ENCODE measurements at places on chromosomes 6 and 20.

- no peak for DNase-seq
These were observed 50.6 kb upstream of the SLC32A1 start for GRCh38 chr20:38673725-38674091.

GRCh38 chr20:3068986-3069900 lies 2.2 kb upstream of the OXT start:
- no peak for DNase-seq

GRCh38 chr6:144351379-144352127 lies 66.4 kb downstream of the UTRN start:
- DNase-seq = no peak

GRCh38 chr6:152298055-152298647 lies 339.0 kb downstream of the SYNE1 start:
- DNase-seq = no peak

- no peak for DNase-seq
These were observed 576.2 kb downstream of the DHX35 start for GRCh38 chr20:39538317-39538716.

DNA sequence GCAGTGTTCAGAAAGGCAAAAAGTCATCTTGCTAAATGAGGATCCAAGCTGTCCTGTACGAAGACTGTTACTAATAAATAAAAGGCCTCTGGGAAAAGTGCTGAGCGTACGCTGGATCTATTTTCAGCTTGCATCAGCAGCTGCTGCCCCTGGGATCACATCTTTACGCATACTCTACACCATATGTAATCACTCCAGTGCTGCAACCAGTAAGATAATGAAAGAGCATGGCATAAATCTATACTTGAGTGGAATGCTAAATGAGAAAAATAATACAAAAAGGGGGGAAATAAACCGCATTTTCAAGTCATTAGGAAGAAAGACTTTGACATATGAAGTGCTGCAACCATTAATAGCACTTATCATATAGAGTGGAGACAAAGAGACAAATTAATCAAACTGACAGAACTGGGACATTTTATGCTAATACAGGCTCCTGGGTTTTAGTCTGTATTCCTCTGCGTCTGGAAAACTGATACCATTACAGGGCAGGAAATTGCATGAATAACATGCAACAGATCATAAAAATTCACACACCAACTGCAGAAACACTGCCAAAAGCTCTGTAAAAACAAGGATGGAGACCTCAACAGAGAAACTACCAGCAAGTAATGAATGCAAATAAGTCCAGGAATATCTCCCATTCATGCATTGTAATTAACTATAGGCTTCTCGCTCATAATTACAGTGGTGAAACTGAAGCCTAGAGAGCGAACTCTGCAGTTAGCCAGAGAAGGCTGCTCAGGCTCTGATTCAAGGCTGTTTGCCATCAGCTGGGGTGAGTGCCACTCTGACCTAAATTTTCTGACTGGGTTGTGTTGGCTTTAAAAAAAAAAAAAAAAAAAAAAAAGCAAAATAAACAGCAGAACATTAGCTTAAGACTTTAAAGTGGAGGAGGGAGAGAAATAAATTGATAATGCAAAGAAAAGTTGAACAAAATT lies 83.8 kb downstream of the GJA10 start:
- DNase-seq = peak; percentile 58

DNA sequence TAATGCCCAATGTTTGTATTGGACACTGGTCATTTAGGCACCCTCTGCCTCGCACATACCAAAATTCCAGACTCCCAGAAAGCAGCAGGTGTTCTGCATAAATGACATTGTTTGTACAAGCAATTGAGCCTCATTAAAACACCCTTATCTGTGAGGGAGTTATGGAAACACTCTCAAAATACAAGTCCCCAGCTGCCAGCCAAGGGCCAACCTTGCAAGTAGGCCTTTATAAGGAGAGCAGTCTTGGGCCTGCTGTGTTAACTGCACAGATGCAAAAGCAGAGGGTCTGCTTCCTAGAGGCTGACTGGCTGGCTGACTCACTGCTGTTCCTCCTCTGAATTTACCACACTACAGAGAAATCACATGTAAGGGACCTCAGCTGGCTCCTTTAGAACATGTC lies 150.4 kb upstream of the HMGN3 start:
- no peak for DNase-seq

DNA sequence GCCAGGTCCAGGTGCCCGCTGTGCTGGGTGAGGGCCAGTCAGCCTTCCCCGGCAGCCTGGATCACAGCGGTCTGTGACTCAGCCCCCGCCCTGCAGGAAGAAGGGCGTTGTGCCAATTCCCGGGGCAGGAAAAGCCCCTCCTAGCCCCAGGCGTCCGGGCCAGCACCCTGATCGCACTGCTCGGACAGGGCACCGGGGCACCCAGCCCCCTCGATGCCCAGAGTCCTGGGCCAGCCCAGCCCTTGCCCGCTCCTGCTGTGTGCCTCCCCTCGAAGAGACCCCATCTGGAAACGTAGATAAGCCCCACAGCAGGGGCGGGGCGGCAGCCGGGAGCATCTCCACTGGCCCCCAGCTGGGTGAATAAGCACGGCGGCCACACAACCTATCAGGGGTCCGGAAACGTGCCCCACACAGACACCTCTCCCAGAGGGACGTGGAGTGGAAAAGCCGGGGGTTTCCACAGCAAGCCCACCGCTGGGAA lies 9.9 kb downstream of the LAMA5 start:
- DNase-seq = peak; percentile 56

DNA sequence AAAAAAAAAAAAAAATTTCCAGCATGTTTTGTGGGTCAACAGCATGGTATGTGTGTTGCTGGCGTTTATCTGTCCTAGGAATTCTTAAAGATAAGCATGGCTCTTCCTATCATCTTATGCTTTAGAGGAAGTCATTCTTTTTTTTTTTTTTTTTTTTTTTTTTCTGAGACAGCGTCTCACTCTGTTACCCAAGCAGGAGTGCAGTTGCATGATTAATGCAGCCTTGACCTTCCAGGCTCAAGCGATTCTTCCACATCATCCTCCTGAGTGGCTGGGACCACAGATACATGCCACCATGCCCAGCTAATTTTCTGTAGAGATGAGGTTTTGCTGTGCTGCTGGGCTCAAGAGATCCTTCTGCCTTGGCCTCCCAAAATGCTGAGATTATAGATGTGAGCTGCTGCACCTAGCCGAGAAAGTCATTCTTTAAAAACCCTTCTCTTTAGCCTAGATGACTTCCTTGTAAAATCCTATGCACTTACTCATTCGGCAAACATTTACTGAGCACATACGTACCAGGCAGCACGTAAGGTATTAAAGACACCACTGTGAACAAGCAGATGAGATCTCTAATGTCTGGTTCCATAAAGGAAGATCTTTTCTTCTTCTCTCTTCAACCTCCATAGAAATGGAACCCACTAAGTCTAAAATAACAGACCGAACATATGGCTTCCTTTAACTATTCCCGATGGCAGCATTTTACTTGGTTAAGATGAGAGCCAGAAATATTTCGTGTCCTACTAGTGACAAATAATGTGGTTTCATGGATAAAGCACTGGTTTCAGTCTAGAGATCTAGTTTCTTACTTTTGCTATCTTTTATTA lies 122.4 kb downstream of the RIN2 start:
- DNase-seq = no peak

DNA sequence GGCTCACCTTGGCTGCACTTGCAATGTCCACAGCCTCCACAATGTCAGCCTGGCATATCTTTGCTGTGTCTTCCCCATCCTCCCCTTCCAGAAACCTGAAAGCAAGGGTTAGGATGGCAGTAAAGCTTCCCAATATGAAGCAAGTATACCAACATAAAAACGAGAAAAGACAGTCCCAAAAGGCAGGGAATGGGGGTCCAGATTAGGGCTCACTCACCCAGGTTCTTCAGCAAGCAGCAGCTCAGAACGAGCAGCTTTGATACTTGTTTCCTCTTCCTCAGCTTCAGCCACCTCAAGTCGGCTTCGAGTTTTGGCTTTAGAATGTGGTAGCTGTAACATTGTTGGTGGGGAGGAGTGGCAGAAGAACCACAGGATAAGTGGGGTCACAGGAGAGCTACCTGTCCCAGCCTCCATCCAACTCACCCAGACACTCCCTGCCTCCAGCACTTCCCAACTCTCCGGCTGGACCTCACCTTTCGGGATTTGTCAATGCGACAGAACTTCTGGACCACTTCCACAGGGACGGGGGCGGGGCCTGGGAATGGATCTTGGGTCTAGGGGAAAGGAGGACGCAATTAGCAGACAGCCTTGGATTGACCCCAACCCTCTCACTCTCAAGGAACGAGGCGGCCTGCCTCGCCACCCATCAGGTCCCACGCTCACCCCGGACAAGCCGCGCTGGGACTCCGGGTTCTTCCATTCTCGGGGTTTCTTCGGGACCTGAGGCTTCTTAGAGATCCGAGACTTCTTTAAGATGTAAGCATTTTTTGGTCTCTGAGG lies 708 bp downstream of the WDR46 start:
- no peak for DNase-seq

DNA sequence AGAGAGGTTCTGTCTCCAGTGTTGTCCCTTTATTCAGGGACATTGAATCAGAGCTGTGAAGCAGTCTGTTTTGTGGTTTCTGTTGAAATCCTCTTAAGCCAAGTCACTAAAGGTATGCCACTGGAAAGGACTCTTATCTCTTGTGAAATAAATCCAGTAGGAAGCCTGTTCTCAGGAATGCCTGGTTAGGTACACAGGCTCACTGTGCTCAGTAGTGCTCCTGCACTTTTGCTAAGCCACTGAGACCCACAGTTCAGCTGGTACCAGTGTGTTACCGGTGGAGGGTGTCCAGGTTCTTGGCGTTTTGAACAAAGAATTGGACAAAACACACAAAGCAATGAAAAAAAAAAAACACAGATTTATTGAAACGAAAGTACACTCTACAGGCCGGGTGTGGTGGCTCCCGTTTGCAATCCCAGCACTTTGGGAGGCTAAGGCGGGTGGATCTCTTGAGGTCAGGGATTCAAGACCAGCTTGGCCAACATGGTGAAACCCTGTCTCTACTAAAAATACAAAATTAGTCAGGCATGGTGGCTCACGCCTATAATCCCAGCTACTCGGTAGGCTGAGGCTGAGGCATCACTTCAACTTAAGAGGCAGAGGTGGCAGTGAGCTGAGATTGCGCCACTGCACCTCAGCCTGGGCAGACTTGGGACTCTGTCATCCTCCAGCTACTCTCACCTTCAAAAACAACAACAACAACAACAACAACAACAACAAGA lies 186.1 kb downstream of the JARID2 start:
- no peak for DNase-seq

GRCh38 chr20:58583586-58583985 lies 67.5 kb upstream of the STX16 start:
- peak; percentile 10 for DNase-seq

DNA sequence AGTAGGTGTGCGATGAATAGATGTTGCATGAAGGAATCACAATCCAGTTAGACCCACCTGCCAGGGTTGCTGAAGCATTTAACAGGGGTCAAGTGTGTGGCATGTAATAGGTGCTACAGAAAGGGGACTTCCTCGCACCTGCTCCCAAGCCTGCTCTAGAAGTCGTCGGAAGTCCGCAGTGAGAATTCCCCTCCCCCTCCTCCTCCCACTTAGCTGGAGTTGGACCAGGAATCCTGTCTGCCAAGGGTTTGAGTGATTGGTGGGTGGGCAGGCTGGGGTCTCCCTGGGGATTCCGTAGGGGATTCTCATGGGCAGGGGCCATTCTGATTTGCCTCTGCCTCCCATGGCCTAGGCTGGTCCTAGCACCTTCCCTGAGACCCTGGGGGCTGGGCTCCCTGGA lies 10.3 kb downstream of the SCRT2 start:
- DNase-seq = no peak

DNA sequence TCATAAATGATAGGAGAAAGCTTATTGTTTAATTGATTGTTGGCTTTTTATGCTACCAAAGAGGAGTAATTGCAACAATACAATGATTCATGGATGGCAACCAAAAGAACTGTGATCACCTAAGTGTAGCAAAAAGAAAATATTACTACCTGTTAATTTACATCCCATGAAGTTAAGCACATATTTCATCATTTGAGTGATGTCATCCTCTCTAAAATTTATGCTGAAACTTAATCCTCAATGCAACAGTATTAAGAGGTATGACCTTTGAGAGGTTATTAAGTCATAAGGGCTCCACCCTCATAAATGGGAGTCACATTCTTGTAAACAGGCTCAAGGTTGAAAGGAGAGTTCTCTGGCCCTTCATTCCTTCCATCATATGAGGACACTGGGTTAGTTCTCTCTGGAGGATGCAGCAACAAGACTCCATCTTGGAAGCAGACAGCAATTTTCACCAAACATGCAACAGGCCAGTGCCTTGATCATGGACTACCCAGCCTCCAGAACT lies 190.6 kb upstream of the GRIK2 start:
- DNase-seq = no peak

- DNase-seq = no peak
These were observed 118.8 kb upstream of the FAM184A start for GRCh38 chr6:119197271-119197670.

DNA sequence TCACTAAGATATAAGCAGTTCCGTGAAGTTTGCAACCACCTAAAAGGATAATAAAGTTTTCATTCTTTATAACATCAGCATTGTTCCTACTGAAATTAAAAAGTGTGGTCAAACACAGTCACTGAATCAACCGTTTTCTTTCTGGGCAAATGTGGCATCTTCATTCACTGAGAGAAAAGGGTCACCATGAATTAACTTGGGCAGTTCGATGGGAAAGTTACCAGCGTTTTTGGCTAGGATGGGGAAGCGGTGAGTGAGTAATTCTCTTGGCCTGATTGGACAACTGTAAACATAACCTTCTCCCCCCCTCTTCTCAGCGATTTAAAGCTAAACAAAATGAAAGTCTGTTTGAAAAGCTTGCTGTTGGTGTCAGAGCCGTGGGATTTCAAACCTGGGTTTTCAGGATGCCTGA lies 181.8 kb downstream of the SASH1 start:
- DNase-seq = no peak

DNA sequence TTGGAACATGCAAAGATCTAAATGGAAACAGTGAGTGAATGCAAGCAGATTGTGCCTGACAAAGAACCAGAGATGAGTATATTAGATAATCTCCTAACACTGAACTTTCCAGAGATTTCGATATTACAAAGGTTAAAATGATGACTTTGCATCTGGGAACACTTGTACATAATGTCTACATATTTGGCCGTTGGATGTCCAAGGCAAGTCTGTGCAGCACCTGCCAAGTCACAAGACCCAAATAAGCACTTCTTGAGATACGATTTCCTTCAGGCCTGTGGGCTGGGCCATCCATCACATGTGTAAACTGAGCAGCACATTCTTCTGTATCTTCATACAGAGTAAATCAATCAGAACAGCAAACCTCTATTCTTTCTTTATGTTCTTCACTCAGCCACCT lies 32.5 kb upstream of the SMLR1 start:
- no peak for DNase-seq

DNA sequence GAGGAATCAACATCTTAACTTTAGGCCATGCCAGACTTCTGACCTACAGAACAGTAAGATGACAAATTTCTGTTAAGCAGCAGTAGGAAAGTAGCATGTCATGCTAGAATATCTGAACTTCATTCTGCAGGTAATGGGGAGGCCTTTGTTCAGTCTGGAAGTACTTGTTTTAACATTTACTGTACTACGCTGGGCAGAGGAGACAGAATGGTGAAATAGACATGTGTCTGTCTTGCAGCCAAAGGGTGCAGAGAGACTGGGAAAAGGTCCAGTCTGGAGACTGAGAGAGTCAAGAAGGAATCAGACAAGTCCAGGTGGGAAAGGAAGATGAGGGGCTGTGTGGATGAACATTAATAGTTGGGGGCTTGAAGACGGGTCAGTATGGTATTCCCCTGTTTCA lies 17.5 kb upstream of the ZBTB2 start:
- DNase-seq = no peak

GRCh38 chr6:29510202-29510601 lies 22.4 kb upstream of the MAS1L start:
- no peak for DNase-seq

All from left hindlimb (tissue), 1 donor.